MM.1S (cell line): ENCODE measurements at places on chromosomes 2 and 18.

DNA sequence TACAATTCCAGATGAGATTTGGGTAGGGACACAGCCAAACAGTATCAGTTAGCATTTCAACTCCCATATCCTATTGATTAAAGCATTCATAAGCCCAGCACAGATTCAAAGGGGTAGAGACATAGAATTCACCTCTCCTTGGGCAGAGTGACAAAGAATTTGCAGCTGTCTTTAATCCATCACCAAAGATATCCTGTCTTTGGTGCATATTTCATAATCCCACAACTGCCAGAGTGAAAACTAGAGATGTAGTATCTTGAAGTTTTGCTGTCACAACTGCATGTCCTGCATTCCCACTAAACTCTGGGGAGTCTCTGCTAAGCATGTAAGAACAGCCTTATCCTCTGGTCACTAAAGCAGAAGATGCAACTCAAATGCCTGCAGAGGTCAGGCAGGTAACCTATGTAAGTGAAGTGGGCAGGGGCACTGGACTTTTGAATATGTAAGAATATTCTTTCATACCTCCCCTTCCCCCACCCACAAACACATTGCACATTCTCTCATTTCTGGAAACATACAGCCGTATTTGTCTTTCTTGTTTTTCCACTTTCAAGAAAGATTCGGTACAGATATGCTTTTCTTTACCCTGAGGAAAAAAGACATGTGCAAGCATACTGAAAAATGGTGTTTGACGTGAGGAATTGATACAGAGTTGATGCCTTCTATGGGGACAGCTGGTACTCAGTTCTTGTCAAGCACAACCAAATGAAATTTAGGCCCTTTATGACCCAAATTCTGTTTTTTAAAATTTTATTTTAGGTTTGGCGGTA lies 283.1 kb downstream of the SP3 start:
- no peaks in the 10 kb centered on the region for H3K36me3 ChIP-seq
- H3K4me1 ChIP-seq: no peaks in the 10 kb centered on the region
- H3K4me3 ChIP-seq: no peak overlapping the region
- no peaks in the 10 kb centered on the region for H3K27me3 ChIP-seq
- no peak for DNase-seq

DNA sequence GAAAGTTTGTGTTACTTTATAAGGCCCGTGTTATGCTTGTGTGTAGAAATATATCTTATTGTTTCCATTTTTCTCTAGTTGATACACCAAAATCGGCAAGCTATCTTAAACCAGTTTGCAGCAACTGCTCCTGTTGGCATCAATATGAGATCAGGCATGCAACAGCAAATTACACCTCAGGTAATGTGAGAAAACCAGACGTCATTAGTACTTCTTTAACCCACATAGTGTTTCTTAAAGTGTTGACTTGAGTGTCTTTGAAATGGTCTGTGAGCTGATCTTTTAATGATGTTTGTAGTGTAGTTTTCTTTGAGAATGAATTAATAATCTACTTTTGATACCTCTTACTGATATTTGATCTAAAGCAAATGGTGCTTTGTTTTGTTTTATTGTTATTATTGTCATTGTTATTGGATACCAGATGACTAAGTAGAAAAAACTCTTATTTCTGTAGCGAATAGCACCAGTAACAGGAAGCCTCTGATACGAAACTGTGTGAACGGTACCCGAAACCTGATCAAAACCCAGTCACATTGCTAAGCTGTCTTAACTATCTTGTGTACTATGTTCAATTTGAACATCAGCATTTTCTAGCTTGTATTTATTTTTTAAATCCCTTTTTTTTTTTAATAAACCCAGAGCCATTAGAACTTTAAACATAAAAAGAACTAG lies 53.7 kb downstream of the PTRHD1 start:
- no peaks in the 10 kb centered on the region for H3K27me3 ChIP-seq
- no peaks in the 10 kb centered on the region for H3K36me3 ChIP-seq
- no peak for DNase-seq
- no peaks in the 10 kb centered on the region for H3K4me1 ChIP-seq
- H3K4me3 ChIP-seq: no peak overlapping the region

DNA sequence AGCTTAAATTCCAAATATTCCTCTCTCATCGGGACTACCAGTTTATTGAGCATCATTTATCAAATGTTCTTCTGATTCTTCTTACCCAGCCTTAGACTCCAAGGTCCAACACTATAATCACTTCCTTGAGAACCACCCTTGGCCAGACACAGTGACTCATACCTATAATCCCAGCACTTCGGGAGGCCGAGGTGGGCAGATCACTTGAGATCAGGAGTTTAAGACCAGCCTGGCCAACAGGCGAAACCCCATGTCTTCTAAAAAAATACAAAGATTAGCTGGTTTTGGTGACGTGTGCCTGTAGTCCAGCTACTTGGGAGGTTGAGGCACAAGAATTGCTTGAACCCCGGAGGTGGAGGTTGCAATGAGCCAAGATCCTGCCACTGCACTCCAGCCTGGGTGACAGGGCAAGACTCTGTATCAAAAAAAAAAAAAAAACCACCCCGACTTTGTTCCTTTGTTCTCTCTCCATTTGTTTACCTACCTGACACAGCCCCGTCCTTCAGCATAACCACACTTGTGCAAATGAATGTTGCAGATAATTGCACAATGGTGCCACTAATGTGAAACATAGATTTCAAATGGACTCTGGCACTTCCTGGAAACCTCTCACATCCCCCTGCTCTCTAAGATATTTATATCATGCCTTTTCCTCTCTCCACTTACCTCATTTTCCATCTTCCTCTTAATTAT lies 38.9 kb upstream of the LPIN2 start:
- H3K4me1 ChIP-seq: no peaks in the 10 kb centered on the region
- H3K4me3 ChIP-seq: no peak overlapping the region
- H3K27me3 ChIP-seq: no peaks in the 10 kb centered on the region
- H3K27ac ChIP-seq: no peak overlapping the region
- H3K36me3 ChIP-seq: no peaks in the 10 kb centered on the region

DNA sequence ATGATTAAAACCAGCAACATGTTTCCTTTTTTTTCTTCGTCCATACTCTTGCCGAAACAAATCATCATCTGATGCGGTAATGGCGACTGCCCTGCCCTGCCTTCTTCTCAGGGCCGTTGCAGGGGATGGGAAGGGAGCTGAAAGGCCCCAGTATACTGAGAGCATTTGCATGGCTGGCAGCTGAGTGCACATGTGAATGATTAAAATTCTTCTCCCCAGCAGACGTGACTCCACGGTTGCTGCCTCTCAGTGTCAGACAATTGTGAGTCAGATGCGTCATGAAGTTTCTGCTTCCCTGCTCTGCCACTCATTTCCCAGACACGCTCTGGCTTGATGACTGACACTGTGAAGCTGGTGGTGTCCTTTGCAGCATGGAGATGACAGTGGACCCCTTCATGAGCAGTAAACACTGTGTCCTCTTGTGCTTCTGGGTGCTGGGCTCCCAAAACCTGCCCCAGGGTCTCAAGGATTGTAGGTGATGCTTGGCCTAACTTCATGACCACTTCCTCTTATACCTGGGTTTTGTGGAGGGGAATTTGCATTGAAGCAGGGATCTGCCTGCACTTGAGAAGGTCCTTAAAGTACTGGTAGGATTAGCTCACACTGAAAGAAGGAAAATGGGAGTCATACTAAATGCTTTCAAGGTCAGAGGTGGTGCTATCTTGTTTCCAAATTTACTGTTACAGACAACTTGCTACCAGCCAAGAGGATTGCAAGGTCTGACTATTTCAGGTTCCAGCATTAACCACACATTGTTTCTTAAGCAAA lies 222.5 kb upstream of the COPS8 start:
- DNase-seq: no peak
- no peaks in the 10 kb centered on the region for H3K36me3 ChIP-seq
- no peak overlapping the region for H3K27ac ChIP-seq
- H3K4me3 ChIP-seq: no peak overlapping the region

DNA sequence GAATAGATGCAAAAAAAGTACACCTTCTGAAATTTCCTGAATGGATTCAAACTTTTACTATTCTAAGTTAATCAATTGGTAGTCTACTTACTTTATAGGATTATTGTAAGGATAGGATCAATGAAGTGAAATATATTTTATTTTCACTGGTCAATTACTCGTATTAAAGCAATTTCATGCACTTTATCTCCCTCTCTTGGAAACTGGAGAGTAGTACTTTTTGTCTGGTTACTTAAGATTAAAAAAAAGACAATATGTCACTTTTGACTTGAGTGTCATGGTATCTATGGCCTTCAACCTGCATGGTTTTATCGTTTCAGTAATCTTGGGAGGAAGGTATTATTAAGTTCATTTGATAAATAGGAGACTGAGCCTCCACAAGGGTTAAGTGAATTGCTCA lies 1.0 kb upstream of the KYNU start:
- no peaks in the 10 kb centered on the region for H3K27me3 ChIP-seq
- no peak overlapping the region for H3K4me3 ChIP-seq
- no peaks in the 10 kb centered on the region for H3K36me3 ChIP-seq

DNA sequence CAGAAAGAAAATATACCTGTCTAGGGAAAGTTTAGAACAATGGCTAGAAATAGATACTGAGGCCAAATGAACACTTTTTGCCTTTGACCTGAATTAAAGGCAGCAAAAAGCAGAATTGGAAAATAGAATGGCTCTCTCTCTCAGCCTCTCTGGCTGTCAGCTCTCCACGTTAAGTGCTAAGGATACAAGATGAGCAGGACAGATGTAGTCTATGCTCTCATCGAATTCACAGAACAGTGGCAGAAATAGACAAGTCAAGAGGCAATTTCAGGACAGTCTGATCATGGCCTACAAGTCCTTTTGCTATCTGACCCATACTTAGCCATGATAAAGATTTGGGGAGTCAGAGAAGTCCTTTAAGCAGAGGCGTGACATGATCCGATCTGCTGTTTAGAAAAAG lies 120.2 kb upstream of the CREB1 start:
- H3K4me3 ChIP-seq: no peak overlapping the region
- DNase-seq: no peak
- H3K4me1 ChIP-seq: peaks cover 16% of the 10 kb centered on the region
- no peak overlapping the region for H3K27ac ChIP-seq
- no peaks in the 10 kb centered on the region for H3K36me3 ChIP-seq
- no peaks in the 10 kb centered on the region for H3K27me3 ChIP-seq

DNA sequence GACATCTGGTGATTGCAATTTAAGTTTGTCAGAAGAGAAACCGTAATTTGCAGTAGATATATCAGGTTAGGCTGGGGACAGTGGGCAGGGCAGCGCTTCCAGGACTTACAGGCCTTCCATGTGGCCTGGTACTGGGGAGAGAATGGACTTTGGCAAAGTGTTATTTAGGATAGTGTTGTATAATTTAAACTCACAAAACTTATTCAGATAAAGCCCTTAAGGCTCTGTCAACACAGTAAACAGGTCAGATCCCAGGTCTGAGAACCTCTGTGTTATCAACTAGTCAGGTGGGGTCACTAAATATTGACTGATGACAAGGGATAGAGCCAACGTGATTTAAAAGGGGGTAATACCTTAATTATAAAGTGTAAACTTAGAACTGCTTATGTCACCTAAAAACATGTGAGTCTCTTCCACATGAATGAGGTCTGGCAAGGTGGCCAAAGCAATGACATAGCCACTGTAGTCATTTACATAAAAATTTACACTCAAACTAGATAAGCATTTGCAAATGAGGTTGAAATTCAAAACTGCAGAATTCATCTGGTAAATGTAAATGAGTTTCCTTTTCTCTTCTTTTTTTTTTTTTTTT lies 80.2 kb upstream of the DNMT3A start:
- H3K4me3 ChIP-seq: peak overlapping the region; percentile 11; the same call in 1 of the 2 replicates
- peak overlapping the region; percentile 97 for H3K27ac ChIP-seq
- H3K4me1 ChIP-seq: peaks cover 49% of the 10 kb centered on the region
- H3K36me3 ChIP-seq: no peaks in the 10 kb centered on the region
- DNase-seq: no peak
- H3K27me3 ChIP-seq: no peaks in the 10 kb centered on the region
